Activated CD4-positive, alpha-beta T cell treated with anti-CD3 and anti-CD28 coated beads for 1 hour (primary cell): ENCODE measurements at places on chromosomes 4 and X.

GRCh38 chrX:154599531-154599930, 14.6 kb downstream of the CTAG1A start:
- DNase-seq, result no peak

DNA sequence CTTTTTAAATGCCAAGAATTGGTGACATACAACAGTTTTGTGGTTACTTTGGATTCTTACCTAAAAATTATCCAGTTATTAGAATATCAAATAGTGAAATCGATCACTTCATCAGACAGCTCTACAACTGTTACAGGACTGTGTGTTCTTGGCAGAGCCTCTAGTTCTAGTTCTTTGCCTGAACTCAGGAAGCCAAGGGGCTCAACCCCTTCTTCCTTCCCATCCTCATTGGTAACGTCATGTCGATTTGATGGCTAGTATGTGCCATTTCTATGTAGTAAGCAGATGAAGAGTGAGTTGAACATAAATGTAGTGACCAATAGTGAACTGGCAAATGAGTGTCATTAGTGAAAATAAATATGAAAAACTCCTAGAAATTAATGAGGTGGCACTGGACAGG, 59.4 kb upstream of the LIMCH1 start:
- DNase-seq, result no peak

- no peak for DNase-seq
Measured at GRCh38 chrX:79231662-79232061, 87.2 kb downstream of the GPR174 start.

GRCh38 chr4:137819964-137820383, 287.7 kb upstream of the PCDH18 start:
- DNase-seq, result no peak

DNA sequence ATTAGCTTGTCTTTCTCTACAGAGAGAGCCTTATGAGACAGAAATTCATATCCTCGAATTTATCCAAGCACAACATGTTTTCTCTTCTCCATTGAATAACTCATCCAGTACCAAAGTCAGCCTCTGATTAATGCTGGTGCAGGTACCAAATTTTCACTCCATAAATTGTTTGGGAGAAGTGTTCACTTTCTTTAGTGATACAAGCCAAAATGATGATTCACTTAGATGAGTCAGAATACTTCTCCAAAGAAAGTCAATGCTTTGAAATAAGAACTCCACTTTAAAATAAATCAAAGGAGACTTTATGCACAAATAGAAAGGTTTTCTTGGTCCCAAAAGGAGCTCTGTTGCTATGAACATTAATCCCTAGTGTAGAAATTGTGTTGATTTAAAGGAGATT, 60.2 kb downstream of the MAOB start:
- DNase-seq, result no peak

GRCh38 chr4:59971952-59972351, 1228.2 kb upstream of the ADGRL3 start:
- DNase-seq, result no peak

DNA sequence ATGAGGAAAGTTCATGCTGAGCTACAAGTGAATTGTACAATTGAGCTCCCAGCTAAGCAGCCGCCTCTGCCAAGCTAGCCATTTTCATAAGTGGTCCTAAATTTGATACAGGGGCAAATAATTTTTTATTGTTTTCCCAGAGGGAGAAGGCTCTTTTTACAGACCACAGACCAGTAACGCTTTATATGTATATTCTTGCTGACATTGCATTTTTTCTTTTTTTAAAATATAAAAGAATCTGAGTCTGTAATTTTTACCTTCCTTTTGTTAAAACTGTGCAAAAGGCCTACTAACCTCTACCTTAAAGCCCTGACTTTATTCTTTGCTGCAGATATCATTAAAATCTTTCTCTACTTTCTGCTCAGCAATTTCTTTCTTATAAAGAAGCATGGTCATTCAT, 501.2 kb upstream of the INTU start:
- no peak for DNase-seq

GRCh38 chr4:158894826-158895225, 126.0 kb downstream of the FNIP2 start:
- no peak for DNase-seq

DNA sequence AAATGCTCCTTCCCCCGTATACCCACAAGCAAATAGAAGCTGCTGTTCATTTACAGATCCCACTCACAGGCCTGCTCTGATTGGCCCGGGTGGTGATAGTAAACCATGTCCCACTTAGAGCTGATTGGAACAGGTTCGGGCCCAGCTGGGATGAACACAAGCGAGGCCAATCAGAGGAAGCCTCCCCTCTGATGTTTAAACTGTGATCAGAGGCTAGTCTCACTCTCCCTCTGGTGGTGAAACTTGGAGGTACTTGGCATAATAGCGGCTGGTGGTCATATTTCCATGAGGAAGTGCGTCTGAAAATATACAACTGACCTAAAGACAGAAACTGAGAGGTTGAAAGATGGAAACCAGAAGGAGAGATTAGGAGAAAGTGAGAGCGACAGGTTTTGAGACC, 51.5 kb upstream of the TRPC3 start:
- no peak for DNase-seq

DNA sequence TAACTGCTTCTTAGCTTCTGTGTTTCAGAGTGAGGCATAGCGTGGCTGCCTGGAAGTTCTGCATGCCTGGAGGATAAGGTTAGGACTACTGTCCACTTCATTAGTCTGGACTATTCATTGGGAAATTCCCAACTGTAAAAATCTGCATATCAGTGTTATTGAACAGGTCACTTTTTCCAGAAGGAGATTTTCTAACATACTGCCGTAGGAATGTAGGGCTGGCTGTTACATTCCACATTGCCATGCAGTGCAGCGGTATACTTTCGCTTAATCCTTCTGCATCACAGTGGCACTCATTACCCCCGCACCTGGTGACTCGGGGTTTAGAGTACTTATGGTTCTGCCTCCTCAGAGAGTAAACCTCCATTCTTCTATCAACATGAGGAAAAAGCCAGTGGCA, 104.6 kb downstream of the NPFFR2 start:
- no peak for DNase-seq

- DNase-seq, result no peak
Measured at GRCh38 chr4:16573739-16574138, 324.7 kb downstream of the LDB2 start.

- no peak for DNase-seq
Measured at GRCh38 chr4:36332023-36332781, 50.8 kb downstream of the DTHD1 start.

- DNase-seq, result no peak
Measured at GRCh38 chr4:48484494-48485168, 1.5 kb downstream of the SLC10A4 start.

GRCh38 chrX:12979616-12980015, 4.7 kb downstream of the TMSB4X start:
- no peak for DNase-seq

DNA sequence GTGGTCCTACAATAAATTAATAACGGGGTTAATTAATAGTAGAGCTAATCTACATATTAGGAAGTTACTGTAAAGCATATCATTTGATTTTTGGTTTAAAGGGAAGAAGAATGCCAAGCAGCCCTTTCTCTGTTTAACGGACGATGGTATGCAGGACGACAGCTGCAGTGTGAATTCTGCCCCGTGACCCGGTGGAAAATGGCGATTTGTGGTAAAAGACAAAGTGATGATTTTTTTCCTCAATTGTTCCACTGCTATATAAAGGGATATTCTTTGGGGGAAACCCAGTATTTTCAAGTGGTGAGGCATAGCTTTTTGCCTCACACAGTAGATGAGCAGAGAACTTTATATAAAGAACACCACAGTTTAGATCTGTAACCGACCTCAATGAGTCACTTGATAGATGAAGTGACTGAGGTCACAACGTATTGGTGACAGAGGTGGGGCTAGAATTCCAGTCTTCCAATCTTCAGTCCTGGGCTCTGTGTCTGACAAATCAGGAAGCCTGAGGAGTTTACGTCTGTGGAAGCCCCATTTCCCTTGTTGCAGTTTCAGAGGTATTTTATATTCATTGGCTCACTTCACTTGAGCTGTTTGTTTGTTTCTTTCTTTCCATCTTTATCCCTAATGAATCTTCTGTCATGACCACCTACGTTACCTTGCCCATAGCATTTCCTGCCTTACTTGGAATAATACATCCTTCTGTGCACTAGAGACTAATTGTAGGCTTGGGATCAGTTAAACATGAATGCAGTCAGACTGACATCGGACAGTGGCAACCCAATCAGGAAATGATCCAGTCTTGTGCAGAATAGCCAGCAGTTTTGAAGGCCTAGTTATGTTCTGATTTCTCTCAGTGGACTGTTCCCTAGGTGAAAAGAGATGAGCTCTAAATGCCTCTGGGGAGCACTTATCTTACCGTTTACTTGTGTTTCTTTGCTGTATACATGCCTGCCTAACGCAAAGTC, 30.1 kb downstream of the ZRSR2 start:
- DNase-seq, result no peak

DNA sequence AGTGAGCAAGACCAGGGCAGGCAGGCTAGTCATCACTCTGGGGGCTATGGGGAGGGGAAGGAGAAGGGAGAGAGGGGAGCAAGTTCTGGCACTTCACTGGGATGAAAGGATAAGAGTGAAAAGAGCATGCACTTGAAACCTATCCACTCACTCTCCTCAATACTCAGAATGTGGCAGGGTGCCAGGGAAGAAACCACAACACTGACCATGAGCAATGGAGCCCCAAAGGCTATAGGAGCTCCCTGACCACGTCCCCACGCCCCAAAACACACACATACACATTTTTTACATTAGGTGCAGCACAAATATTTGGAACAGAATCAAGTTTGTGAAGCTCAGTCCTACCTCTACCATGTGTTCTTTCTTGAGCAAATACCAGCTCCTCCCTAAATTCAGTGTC, 132.2 kb downstream of the IDS start:
- DNase-seq, result no peak

DNA sequence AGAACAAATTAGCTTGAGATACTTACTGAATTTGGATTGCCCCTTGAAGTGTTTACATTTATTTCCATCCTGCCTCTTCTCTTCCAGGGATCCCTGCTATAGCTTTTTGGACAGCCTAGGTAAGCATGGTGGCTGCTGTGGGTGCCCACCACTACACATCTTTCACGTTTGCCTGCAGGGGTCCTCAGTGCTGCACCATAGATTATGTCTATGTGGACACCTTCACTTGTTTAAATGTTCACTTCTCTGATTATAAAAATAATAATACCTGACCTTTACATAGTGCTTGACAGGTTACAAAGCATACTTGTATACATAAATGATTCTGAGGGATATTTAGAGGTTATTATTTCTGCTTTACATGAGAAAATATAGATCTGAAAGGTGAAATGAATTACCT, 67.9 kb upstream of the SLC4A4 start:
- no peak for DNase-seq

DNA sequence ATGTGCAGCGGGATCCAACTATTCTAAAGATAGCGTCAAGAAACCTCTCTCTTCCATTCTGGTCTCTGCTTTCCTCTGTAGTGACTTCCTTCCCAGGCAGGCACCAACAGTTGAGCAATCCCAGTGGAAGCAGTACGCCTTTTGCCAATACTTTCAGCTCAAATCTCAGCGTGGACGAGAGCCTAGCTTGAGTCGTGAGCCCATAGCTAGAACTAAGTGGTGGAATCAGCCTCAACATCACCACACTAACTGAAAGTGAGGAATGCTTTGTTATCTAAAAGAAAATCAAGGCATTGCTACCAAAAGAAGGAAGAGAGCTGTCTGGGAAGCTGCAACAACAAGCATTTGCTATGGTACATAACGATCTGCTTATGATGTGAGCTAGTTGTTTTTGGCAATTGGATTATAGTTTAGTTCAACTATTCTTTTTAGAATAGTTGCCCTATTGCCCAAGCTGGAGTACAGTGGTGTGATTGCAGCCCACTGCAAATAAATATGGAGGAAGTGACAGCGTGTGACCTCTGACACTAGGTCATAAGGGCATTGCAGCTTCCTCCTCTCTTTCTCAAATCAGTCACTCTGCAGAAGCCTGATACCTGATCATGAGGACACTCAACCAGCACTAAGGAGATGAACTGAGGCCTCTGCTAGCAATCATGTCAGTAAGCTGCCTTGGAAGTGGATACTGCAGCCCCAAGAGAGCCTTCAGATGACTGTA, 24.7 kb upstream of the FRYL start:
- DNase-seq, result no peak

DNA sequence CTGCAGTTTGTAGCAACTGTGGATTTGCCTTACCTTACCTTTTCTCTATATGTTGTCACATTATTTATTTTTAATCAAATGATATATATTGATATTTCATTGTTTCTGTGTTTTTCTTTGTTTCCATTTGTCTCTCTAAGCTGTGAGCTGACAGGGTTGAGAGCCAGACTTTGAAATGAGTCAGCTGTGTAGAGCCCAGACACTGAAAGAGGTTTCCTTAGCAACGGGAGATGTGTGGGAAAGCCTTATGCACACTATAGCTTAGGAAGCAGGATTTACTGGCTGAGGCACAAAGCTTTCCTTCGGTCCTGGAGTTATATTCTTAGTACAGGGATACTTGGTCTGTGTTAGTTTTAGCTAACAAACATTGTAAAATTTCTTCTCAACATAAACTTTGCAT, 192.2 kb downstream of the FGF13 start:
- no peak for DNase-seq

DNA sequence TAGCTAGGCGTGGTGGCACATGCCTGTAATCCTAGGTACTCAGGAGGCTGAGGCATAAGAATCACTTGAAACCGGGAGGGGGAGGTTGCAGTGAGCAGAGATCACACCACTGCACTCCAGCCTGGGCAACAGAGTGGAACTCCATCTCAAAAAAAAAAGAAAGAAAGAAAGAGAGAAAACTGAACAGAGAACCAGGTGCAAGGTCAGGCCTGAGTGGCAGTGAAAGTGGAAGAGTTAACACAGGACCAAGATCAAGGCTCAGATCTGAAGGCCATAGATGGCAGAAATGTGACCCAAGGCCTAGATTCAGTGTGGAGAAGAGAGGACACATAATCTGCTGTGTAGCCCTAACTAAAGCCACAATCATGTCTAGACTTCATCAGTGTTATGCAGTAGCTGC, 4.9 kb upstream of the ZNF630 start:
- DNase-seq, result no peak

- no peak for DNase-seq
Measured at GRCh38 chrX:106903291-106903824, at the start of gene RIPPLY1. Gene RIPPLY1, minus strand, starts transcription at chrX:106903341. Its CDS starts 54 bp downstream, at chrX:106903287.

DNA sequence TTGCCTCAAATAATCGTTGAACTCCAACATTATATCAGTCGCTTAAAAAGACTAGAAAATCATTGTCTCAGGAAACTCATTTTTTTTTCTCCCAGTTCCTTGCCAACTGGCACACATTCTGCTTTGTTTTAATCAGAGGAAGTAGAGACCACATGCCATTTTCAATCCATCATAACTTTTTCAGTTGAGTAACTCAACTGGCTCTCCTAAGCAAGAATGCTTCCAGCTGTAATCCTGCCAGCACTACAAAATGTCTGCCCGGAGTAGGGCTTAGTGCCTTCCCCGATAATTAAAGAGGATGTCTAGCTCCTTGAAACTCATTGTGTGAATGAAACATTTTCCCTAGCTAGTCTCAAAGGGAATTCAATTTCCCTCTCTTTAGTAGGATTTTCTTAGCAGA, 33.0 kb downstream of the FREM3 start:
- no peak for DNase-seq
